ENCODE measurements at places on chromosomes 4 and X.

- no peak for DNase-seq
Observed at GRCh38 chr4:159252491-159252890, 149.6 kb downstream of the RAPGEF2 start.

- no peak for DNase-seq
Observed at GRCh38 chrX:66676413-66676812, 37.5 kb upstream of the EDA2R start.

DNA sequence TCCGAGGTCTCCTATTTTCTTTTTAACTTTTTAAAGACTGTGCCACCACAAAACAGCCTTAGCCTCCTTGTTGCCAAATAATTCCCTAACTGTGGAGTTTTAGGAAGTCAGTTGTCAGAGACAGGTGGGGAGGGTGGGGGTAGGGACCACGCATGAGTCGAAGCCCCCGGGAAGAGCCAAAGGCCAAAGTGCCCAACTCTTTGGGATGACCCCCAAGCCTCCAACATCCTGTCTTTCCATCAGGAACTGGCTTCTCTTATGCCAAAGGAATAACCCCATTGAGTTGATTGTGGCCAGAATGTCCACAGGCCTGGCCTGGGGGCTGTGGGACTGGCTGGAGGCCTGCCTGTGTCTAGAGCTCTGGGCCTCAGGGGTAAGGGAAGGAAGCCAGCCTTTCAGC, 5.8 kb downstream of the PRRG3 start:
- no peak for DNase-seq

- no peak for DNase-seq
Observed at GRCh38 chr4:123446865-123447474, 50.4 kb downstream of the SPRY1 start.

DNA sequence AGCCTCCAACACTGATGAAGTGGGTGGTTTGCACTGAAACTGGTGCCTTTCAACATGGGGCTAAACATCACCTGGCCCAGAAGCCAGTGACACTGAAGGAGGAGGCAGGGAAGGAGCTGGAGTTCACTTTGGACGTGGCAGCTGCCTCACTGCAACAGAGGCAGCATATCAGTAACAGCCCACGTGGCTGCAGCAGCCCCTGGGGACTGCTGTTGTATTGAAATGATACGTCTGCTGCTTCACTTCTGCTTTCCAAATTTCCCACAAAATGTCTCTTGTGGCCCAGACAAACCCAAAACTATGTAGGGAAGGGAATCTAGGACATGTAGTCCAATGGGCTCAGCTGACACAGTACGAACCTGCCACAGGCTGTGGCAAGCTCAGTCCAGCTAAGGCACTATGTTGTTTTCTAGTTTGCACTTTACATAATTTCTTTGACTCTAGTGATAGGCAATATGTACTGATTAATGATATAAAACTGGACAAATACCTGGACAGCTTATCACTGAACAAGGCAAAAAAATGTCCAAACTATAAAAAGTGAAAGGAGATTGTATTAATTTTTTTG, 84.7 kb upstream of the RAPGEF2 start:
- DNase-seq = no peak

- DNase-seq = peak; percentile 87
Observed at GRCh38 chrX:49001521-49002090, 458 bp downstream of the GRIPAP1 start.

- peak; percentile 91 for DNase-seq
Observed at GRCh38 chr4:77819404-77819842, 255 bp upstream of the CNOT6L start.

GRCh38 chr4:109010521-109010920, 247.7 kb upstream of the ETNPPL start:
- DNase-seq = no peak

DNA sequence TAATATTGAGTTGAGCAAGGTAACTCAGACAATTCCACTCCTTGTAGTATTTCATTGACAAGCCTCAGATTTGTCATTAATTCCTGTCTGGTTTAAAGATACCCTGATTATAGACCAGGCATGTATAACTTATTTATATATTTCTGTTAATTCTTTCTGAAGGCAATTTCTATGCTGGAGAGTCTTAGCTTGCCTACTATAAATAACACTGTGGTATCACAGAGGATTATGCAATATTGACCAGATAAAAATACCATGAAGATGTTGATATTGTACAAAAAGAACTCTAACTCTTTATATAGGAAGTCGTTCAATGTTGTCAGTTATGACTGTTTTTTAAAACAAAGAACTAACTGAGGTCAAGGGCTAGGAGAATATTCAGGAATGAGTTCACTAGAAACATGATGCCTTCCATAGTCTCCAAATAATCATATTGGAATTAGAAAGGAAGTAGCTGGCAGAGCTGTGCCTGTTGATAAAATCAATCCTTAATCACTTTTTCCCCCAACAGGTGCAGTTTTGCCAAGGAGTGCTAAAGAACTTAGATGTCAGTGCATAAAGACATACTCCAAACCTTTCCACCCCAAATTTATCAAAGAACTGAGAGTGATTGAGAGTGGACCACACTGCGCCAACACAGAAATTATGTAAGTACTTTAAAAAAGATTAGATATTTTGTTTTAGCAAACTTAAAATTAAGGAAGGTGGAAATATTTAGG, 821 bp downstream of the CXCL8 start:
- peak; percentile 85 for DNase-seq

GRCh38 chr4:36854554-36854953, 390.0 kb upstream of the NWD2 start:
- no peak for DNase-seq

- no peak for DNase-seq
Observed at GRCh38 chrX:70313503-70313902, 23.6 kb downstream of the KIF4A start.

Measured in suppressor macrophage treated with lipopolysaccharide for 1 hour (primary cell).